ENCODE measurements at places on chromosomes 6 and 20.

DNA sequence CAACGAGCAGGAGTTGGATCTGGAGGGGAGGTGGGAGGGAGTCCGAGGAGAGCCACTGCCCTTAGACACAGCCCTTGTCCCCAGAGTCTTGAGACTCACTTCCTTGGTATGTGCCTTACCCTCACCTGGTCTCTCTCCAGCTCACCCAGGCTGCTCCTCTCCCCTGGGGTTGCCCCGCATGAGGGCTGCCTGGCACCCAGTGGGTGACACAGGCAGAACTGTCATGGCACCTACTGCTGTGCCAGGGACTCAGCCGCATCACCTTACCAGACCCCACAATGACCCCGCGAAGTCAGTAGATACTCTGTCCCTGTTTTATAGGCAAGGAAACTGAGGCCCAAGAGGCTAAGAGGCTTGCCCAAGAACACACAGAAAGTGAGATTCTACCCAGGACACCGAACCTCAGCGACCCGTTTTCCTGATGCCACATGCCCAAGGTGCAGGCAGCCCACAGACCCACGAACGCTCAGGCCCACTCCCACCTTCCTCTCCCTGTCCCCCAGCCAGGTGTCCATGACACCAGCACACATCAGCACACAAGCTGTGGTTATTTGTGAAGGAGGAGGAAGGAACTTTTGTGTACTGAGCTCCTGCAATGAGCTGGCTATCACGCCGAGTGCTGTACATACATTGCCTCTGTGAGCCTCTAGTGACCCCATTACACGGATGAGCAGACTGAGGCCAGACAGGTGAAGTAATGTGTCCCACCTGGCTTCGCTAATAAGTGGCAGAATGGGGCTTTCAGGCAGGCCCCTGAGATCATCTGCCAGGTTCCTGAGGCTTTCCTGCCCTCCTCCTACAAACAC is 168.1 kb downstream of the GRM4 start:
- no peak for DNase-seq

DNA sequence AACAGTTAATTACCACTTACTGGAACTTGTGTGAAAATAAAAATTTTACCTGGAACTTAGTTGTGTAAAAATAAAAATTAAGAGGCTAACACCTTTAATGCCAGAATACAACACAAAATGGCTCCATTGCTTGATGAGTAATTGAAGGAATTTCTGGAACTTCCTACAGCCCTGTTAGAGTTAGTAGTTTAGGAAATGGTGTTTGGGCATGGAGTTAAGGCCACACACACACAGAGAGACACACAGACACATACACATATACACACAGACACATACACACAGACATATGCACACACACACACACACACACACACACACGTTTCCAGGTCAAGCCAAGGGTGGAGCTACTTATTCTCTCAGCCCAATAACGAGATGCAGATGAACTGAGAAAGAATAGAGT is 20.6 kb upstream of the CST3 start:
- no peak for DNase-seq

DNA sequence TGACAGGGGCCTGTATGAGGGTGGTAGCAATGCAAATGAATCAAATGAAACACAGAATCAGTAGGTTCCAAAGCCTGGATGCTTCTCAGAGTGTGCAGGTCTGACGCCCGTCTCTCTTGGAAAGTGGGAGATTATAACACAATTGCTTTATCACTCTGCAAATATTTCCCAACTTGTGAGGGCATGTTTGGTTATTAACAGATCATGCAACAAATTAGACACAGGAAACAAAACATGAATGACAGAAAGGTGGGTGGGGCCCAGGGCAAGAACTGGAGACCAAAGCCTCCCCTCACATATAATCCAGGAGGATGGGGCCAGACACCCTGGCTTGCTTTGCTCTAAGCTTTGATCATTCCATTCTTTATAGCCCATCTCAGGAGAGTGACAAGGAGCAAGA is 108.6 kb upstream of the MRPS10 start:
- DNase-seq, result no peak

- DNase-seq, result no peak
These were observed 119.4 kb upstream of the LY86 start for GRCh38 chr6:6469074-6469473.

DNA sequence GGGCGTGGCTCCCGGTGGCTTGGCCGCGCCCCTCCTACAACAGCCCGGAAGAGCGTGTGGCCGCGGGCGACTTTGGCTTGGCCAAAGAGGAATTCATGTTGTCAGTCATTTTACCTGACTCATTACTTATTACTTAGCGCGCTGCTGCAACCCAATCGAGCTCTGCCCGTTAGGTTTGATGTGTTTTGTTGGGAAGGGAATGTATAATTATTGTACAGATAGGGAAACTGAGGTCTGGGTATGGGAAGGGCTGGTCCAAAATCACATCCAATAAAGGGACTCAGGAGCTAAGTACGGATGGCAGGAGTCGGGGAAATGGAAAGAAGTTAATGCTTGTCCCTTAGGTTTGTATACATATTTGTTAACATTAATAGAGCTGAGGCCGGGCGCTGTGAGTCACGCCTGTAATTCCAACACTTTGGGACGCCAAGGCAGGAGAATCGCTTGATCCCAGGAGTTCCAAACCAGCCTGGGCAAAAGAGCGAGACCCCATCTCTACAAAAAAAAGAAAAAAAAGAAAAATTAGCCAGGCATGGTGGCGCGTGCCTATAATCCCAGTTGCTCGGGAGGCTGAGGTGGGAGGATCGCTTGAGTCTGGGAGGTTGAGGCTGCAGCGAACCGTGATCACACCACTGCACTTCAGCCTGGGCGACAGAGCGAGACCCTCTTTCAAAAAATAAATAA is 639 bp upstream of the ZNF335 start:
- DNase-seq, result no peak

DNA sequence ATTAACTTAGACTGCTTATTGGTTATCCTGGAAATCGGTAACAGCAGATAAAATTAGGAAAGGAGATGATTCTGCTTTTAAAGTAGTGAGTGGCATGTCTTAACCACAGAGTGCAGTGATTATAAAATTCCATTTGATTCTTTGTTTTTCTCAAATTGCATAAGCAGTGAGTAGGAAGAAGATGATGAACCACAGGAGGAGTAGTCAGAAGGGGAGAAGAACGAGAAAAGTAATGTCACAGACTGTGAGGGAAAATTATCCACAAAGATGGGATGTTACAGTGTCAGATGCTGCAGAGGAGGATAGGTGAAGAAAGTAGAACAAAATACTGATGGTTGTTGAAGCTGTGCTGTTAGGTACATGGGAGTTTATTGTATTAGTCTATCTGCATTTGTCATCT is 63.0 kb downstream of the ITCH start:
- no peak for DNase-seq

GRCh38 chr20:59618131-59618530 is 13.8 kb downstream of the PHACTR3 start:
- DNase-seq, result no peak

DNA sequence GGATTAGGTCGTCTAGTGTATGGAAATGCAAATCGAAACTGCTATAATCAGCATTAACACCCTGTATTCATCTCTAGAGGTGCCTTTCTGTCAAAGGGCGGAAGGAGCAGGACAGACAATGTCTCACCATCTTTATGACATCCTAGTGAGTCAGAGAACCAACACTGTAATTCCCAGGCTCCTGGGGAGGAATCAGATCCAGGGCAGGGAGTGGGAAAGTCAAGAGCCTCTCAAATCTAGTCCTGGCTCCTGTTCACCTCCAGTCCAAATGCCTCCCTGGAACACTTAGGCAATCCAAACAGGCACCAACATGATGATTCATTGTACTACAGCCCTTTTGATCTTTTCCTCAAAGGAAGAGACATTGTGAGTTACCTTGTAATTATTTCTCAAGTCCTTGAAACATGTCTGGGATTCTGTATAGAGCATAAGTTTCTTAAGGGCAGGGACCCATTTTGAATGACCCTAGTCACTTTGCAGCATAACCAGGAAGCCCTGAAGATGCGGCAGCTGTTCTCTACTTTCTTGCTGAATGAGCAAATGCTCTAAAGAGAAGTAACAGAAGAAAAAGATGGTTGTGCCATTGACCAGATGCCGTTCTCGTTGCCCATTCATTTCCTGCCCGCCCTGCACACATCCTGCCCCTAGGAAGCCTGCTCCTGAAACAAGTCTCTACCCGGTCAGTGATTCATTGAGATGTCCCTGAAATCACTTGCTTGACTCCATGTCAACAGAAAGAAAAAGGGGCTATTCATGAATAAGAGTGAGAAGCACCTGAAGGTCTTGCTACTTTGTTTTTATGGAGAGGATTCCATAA is 112.8 kb upstream of the JARID2 start:
- DNase-seq, result no peak

DNA sequence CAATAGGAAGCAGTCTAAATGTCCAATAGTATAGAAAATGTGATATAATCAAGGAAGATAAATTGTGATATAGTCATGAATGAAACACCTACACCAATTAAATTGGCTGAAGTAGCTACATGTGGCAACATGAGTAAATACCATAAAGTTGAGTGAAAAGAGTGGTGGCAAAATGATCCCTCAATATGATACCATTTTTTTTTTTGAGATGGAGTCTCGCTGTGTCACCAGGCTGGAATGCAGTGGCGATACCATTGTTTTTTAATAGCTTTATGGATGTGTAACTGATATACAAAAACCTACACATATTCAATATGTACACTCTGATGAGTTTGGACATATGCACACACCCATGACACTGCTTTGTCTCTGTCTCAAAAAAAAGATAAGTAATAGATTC is 20.9 kb upstream of the ILRUN start:
- no peak for DNase-seq

DNA sequence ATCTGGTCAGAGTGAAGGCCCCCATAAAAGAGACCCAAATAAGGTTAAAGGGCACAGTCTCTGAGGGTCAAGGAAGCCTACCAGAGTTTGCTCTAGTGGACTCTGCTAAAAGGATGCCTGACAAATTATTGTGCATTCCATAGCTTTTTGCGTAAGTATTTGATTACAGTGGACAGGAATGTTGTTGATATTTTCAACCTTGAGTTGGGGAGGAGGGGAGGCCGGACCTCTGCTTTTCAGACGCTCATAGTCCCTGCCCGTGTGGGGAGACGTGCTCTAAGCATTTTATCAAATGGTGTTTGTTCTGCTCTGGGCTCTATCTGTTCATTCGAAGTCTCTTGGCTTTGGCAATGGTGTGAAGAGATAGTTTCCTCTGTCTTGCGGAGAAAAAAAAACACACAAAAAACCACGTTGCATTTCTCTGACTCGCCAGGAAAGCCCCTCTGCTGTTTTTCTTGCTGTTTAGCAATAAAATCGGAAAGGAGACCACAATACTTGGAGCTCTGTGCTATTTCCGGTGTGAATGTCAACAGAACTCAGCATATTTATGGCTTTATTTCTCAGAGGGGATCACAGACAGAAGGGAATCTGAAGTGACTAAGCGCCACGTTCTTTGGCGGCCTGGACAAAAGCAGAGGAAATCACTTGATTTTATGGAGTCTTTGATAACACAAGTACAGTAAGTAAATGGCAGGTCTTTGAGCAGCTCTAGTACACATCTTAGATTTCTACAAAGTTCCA is 159.8 kb downstream of the ZFP64 start:
- DNase-seq, result peak; percentile 18

GRCh38 chr6:112296122-112296521 is 41.8 kb upstream of the LAMA4 start:
- DNase-seq, result no peak

DNA sequence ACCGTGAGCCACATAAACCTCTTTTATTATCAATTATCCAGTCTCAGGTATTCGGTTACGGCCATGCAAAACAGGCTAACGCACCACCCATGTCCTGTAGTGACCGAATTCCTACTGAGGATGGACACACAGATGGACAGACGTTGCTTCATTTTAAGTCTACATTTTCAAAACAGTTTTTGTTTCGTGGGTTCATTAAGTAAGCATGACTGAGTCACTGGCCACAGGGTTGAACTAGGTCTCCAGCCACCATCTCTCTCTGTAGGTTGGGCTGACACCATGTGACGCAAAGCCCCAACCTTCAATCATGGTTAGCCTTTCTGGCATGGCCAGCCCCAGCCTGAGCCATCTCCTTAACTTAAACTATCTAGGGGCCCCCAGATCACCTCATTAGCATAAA is 110.0 kb upstream of the SLC22A23 start:
- DNase-seq, result no peak

GRCh38 chr6:14166839-14167238 is 49.3 kb downstream of the CD83 start:
- DNase-seq, result no peak

DNA sequence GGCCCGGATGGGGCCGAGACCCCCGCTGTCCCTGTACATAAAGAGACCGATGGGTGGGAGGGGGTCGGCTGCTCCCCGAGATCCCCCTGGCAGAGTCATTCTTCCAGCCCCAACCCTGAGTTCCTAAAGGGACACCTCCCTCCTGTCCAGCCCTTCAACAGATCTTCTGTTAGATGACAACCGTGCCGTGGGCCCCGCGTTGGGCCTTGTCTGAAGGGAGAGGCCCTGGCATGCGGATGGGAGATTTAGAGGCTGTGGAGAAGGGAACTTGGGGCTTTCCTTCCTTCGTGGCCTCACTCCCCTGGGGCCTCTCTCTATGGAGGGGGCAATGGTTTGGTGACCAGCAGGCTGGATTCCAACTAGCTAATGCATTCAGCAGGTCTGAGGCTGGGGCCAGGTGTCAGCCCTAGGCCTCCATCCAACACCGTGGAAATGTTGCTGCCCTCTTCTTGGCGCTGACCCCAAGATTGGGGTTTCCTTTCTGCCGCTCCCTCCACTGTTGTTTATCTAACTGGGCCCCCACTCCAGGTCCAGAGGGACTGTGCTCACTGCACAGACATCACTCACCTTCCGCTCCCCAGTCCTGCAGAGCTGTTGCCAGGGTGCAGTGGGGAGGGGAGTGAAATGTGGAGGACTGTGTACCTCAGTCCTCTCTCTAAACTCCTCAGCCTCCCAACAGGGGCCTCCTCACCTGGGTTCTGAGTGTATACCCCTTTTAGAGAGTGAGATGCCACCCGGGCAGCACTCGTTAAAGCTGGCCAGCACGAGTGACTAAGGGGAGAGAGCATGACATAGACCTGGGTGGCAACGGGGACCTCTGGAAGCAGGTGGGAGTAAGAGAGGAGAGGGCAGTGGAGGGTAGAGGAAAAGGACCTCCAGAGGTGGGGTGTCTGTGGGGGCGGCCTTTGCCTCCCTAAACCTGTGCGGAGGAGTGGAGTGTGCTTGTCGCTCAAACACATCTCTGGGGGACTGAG is 6.7 kb downstream of the TMEM151B start:
- no peak for DNase-seq

DNA sequence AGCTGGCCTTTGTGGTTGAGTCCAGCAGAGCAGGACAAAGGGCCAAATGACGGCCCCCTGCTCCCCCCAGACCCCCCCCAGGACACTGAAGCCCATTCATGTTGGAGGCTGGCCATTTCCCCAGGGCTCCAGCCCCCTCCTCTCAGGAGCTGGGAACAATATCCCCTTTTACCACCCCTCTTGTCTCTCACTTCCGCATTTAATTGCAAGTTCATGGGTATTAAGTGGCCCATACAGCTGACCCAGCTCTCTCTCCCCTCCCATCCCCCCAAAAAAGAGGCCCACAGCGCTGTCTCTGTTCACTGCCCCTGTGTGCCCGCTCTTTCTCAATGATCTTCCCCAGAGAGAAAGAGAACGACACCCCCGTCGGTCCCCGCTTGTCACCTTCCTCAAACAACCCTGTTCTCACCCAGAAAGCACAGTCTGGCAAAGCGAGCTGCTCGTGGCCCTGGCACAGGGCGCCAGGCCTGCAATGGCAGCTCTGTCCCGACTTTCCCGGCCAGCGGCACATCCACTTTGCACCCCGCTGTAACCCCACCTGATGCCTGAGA is 30.4 kb downstream of the PREX1 start:
- DNase-seq, result no peak

Measured in stimulated activated CD8-positive, alpha-beta memory T cell treated with anti-CD3 and anti-CD28 coated beads, Interleukin-15, amount 100 ng/mL, for 48 hours (primary cell).